ENCODE measurements at places on chromosomes 11 and 22. TPM values are rescaled to one million over a fixed set of nuclear protein-coding genes. Genes with fewer than 3 reads are reported as not detected.
A peak's percentile ranks its signal among the peaks of the same experiment; 100 is the strongest.

DNA sequence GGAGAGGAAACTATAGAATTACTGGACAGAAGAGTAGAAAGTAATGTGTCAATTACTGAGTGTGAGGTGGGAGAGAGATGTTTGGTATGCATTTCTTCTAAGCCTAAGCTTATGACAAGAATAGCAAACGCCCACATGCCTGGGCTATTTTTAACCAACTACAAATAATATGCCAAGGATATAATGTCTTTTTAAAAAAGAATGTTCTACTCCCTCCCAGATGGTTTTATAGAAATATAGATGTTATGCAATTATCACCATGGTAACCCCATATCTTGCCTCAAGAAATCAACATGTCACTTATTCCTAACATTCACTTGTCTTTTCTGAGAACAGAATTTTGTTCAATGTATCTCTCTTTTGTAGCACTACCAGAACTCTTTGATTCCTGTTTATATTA is 996.7 kb upstream of the CHORDC1 start:
- H3K4me1 ChIP-seq = no peaks in the 10 kb centered on the region
- H3K4me3 ChIP-seq = no peak overlapping the region
- H3K27ac ChIP-seq = no peak overlapping the region
- no peaks in the 10 kb centered on the region for H3K36me3 ChIP-seq

DNA sequence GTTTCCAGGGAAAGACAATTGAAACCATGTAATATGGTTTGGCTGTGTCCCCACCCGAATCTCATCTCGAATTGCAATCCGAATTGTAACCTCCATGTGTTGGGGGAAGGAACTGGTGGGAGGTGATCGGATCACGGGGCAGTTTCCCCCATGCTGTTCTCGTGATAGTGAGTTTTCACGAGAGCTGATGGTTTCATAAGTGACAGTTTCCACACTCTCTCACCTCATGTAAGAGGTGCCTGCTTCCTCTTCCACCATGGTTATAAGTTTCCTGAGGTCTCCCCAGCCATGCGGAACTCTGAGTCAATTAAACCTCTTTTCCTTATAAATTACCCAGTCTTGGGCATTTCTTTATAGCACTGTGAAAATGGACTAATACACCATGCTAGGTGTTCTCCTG is 148.3 kb upstream of the CADM1 start:
- DNase-seq = no peak
- H3K27ac ChIP-seq = no peak overlapping the region
- H3K4me1 ChIP-seq = no peaks in the 10 kb centered on the region

DNA sequence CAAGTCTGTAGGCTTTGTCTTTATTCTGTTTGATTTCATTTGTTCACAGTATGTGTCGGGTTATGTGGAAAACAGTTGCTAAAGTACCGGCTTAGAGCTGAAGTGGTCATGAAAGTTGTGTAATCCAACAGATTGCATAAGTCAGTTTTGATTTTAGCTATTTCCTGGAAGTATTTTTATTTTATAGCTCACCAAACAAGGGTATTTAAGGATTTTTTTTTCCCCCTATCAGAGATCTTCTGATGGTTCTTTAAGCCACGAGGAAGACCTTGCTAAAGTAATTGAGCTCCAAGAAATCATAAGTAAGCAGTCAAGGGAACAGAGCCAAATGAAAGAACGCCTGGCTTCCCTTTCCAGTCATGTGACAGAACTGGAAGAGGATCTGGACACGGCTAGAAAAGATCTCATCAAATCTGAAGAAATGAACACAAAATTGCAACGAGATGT is 55.9 kb downstream of the PPFIA1 start:
- no peak for DNase-seq
- H3K4me1 ChIP-seq = no peaks in the 10 kb centered on the region
- H3K4me3 ChIP-seq = no peak overlapping the region
- no peak overlapping the region for H3K27ac ChIP-seq

- no peaks in the 10 kb centered on the region for H3K27me3 ChIP-seq
- no peak overlapping the region for H3K27ac ChIP-seq
- no peak for DNase-seq
Measured at GRCh38 chr11:131602431-131602830, 232.0 kb downstream of the NTM start.

DNA sequence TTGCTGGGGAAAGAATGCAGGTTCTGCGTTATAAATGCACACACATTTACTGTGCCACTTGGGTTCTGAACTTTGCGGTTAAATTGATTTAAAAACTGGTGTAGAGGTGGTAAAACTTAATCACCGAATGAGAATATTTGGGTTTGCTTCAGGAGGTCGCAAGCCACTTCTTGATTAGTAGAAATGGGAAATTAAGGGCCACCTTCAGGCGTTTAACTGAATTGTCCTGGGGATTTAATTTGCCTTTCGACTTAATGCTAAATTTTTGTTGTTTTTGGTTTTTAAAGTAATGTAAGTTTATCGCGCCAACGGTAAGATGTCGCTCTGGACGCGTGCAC is 459 bp upstream of the NCR3LG1 start:
- peaks cover 7% of the 10 kb centered on the region for H3K4me1 ChIP-seq
- H3K36me3 ChIP-seq = peaks cover 6% of the 10 kb centered on the region
- peak overlapping the region; percentile 63 for H3K4me3 ChIP-seq
- no peaks in the 10 kb centered on the region for H3K27me3 ChIP-seq
- DNase-seq = no peak

The SYT13 gene
- polyA plus RNA-seq = 0.03 TPM

Measured in K562 (cell line).